ENCODE measurements at places on chromosomes 12 and 14.

DNA sequence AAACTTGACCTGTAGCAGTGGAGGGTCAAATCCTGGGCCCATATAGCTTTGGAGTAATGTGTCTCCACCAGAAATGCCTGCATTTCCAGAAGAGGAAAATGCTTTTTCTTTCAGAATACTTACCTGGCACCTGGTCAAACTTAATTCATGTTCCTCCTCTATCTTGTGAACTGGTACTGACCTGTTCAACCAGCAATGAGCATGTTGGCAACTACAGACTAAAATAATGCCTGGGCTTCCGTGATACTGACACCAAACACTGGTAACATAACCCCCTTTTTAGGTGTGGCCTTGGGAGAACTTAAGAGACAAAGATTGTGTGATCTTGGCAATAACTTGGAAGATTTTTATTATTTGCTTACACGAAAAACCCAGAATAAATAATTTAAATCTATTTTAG lies 23.8 kb upstream of the MGST1 start:
- DNase-seq: no peak

- no peak for DNase-seq
These were observed 47.2 kb downstream of the CCDC91 start for GRCh38 chr12:28237423-28237822.

DNA sequence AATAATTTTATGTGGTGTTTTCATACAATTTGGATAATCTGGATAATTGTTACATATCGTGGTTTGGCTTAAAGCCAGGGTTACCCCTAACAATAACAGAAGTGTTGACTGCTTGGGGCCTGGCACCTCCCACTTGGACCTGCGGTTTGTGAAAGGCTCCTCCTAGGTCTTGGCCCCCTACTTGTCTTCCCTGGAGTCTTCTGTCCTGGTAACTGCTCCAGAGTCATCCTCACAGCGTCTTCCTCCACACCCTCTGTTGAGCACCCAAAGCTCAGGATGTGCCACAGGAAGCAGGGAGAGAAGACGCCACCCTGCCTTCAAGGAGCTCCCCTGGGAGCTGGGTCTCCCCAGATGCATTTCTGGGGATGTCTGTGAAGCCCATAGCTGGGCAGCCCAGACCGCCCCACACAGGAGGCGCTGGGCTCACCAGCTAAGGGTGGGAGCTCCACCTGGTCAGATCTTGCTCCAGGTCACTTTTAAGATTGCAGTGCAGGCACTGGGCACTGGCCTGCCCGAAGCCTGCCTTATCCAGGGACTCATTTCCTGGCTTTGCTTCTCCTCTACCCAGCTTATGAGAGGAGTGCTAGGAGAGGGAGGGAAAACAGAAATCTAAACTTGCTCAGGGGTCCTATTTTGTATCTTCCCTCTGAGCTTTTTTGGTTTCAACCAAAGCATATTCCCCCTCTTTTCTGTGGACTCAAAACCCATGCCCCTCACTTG lies 98.2 kb downstream of the ZFP36L1 start:
- no peak for DNase-seq

GRCh38 chr12:126389220-126389841 lies 1324.1 kb downstream of the AACS start:
- DNase-seq: no peak

- DNase-seq: peak; percentile 96
These were observed 20.4 kb upstream of the FOS start for GRCh38 chr14:75258079-75258802.

GRCh38 chr12:124636138-124636978 lies 68.9 kb upstream of the NCOR2 start:
- DNase-seq: no peak

DNA sequence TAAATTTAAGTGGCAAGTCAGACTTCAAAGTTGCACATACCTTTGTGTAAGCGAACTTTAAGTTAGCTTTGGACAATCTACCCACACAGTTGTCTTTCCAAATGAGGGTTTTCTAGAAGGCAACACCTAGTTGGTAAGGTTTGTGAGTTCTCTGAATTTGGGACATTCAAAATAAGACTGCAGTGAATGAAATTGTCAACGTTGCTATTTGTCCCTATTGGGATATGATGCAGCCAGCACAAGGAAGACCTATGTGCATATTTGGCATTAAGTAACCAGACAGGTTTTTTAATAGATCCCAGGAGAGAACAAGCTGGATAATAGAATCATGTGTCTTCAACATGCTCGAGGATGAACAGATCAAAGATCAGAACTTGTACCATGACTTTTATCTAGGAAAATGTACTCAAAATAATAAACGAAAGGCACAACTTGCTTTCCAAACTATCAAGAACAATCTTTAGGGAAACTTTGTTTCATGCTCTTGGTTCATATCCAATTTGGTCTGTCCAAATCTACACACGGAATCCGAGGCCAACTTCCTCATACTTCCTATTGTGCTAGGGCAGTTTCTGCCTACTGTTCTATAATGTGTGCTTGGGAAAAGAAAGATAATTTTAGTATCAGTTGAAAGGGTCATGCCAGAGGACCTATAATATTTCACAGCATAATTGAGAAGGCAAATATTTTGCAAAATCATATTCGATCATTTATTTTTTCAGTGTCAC lies 284.2 kb upstream of the SOX5 start:
- DNase-seq: no peak

GRCh38 chr12:121430833-121431415 lies 31.0 kb downstream of the RNF34 start:
- no peak for DNase-seq

DNA sequence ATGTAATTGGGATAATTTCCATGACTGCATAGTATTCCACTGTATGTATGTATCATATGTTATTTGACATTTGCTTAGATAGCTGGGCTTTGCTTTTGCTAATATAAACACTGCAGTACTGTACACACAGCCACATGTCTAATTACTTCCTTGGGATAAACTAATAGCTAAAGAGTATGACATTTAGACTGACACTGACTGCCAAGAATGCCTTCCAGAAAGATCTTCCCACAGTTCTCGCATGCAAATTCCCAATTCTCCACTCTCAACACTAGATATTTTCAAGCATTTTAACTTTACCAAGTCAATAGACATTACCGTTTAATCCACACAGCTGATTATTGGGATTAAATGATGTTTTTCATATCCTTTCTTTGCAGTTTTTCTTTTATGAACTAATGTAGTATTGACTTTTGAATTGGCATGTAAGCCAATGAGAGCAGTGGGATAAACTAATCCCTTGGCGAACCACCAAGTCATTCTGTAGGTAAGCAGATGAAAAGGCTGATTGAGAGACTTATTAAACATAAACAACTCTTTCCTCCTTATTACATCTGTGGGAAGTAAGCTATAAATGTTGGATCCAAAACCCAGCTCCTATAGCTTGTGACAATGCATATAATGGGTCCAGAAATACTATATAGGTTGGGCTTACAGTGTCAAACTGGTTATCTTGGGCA lies 55.5 kb downstream of the STON2 start:
- DNase-seq: no peak

DNA sequence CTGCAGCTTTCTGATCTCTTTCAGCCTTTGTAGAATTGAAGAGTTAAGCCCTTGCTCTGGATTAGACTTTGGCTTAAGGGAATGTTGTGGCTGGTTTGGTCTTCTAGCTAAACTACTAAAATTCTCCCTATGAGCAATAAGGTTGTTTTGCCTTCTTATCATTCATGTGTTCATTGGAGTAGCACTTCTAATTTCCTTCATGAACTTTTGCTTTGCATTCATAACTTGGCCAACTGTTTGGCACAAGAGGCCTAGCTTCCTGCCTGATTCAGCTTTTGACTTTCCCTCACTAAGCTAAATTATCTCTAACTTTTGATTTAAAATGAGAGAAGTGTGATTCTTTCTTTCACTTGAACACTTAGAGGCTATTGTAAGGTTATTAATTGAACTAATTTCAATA lies 384.3 kb downstream of the RAD51B start:
- no peak for DNase-seq

Measured in vagina (tissue), 2 donors.